Activated CD4-positive, alpha-beta T cell treated with anti-CD3 and anti-CD28 coated beads, Interleukin-2, Interleukin-6, amounts not matched to agents 100 ng/mL and 50 ng/mL, durations not matched to agents 16 hours and 8 hours (primary cell): ENCODE measurements at places on chromosomes 16 and 17.

DNA sequence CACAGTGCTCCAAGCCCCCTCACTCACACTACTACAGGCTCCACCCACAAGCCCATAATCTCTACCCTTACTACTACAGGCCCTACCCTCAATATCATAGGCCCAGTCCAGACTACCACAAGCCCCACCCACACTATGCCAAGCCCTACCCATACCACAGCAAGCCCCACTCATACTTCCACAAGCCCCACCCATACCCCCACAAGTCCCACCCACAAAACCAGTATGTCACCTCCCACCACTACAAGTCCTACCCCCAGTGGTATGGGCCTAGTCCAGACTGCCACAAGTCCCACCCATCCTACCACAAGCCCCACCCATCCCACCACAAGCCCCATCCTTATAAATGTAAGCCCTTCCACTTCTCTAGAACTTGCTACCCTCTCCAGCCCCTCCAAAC lies 13.8 kb downstream of the RIPOR1 start:
- peak; percentile 80 for DNase-seq

DNA sequence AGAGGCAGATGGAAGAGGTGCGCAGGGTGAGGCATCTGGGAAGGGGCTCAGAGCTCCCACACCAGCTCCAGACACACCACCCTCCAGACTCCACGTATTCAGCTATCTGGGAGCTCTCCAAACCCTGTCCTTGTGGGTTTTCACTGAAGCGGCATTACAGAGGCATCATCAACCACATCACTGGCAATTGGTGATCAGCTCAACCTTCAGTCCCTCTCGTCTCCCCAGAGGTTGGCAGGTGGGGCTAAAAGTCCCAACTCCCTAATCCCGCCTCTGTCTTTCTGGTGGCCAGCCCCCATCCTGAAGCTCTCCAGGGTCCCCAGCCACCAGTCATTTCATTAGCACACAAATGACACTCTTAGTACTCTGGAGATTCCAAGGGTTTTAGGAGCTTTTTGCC lies 123.9 kb downstream of the KCNJ12 start:
- DNase-seq: no peak

GRCh38 chr17:36849871-36850348 lies 87.4 kb upstream of the LHX1 start:
- DNase-seq: peak; percentile 92

GRCh38 chr16:70472786-70473433 lies 18.5 kb downstream of the FCSK start:
- no peak for DNase-seq

- DNase-seq: no peak
Observed at GRCh38 chr17:48578616-48579470, 693 bp upstream of the HOXB4 start.

DNA sequence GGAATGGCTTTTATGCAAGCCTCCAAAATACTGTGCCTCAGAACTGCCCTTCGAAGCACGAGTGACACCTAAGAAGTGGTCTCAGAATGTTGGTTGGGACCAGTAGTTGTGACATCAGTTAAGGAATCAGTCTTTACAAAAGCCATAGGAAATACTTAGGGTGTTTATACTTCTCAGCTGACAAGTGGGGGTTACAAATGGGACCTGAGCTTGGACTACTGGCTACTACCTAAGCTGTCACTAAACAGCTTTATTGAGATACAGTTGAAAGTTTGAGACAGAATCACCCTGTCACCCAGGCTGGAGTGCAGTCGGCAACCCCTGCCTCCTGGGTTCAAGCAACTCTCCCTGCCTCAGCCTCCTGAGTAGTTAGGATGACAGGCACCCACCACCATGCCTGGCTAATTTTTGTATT lies 5.0 kb downstream of the RPL19 start:
- DNase-seq: no peak

DNA sequence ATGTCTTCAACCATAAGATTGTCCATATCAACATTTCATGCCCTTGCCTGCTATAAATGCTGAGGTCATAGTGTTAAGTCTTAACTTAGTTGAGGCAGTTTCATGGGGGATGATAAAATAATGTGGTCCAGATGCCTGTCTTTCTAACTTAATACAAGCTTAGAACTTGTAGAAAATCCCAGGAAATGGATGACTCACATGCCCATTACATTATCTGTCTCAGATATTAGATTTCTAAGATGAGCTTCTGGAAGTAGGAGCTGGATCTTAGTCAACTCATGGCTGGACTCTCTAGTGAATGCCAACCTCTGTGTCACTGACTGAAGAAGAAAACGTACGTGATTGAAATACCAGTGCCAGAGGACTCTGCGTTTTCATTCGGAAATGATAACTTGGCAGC lies 797.5 kb upstream of the EEF2KMT start:
- no peak for DNase-seq

DNA sequence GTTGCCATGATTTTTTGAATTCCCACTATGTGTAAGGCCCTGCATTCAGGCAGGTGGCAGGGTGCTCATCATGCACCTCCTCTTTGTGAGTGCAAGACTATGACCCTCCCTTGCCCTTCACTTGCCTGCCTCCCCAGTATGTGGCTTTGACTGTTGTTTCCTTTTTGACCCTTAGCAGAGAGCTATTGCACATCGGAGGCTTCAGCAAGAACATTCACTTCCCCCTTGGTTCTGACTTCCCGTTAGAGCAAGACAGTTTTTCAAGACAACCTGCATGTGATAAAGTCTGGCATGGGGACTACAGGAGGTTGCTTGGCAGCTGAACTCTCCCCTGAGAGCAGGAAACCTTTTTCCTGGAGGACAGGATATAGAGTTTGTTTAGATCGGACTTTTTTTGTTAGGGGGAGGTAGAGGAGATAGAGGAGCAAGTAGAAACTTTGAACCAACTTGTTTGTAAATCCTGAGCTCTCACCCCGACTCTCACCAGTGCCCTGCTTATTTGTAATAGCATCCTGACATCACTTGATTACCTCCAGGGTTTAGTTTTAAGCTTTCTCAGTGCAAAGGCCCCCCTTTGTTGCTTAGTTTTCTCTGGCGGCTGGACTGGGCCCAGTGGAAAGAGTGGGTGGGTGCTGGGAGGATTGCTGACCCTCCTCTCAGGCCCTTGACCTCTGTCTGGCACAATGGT lies 34.3 kb downstream of the LIMD2 start:
- no peak for DNase-seq
